ENCODE measurements at places on chromosomes 13 and 19. TPM values are rescaled to one million over a fixed set of nuclear protein-coding genes. Genes with fewer than 3 reads are reported as not detected.

The DNAAF3 gene
- 2.7 TPM for total RNA-seq

DNA sequence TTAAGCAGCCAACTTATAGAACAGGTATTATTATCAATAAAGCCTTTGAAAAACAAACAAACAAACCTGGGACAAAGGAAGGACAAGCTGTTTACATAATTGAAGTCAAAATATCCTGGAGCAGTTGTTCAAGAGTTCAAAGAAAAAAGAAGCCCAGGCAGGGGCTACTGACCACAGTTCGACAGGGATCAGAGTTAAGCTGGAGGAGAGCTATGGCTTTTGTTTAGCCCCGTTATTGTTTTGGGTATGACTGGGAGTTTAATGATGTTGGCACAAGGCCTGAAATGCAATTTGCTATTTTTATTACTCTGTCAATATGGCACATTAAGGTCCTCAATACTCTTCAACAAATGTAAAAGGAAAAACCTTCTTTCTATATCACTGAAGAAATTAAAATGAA, 624.4 kb upstream of the KLHL1 start:
- DNase-seq = no peak

The DACT3 gene
- 23.5 TPM for total RNA-seq

The FGF9 gene
- total RNA-seq = 3.2 TPM

- DNase-seq = peak; percentile 77
These were observed at the start of gene MYH14 for GRCh38 chr19:50203281-50204080. MYH14 (plus strand) TSS chr19:50203622; CDS start chr19:50210366, 6,744 bp downstream.

- DNase-seq = no peak
These were observed 44.3 kb downstream of the ALOX5AP start for GRCh38 chr13:30779608-30780007.

DNA sequence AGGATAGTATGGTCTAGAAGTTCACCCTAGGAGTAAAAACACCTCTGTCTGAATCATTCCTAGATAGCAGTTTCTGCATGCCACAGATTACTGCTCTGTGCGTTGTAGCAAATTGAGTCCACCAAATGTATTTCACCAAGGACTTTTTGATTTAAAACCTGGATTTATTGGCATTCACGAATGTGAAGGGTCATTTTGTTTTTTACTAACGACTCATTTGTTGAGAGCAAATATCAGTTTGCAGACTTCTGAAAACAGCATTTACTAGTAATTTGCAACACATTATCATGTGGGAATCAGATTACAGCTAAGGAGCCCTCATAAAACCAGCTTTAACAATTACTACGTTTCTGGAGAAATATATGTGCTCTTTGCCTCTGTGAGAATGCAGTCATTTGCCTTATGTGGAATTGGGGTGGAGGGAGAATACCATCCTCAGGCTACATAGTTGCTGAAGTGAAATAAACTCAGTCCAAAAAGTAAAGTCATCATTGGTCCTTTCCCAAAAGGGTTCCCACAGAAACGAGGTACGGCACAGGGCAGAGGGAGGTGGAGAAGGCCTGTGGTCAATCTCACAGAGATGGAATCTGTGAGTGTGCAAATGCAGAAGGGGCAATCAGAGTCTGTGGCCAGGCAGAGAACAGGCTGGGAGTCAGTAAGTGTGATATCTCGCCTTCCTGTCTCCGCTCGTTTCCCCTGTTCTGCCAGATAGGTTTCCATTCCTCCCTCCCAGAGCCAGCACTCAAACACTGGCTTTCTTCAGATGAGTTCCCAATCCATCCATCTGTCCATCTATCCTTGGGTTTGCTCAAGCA, 63.1 kb downstream of the DLEU7 start:
- DNase-seq = no peak

DNA sequence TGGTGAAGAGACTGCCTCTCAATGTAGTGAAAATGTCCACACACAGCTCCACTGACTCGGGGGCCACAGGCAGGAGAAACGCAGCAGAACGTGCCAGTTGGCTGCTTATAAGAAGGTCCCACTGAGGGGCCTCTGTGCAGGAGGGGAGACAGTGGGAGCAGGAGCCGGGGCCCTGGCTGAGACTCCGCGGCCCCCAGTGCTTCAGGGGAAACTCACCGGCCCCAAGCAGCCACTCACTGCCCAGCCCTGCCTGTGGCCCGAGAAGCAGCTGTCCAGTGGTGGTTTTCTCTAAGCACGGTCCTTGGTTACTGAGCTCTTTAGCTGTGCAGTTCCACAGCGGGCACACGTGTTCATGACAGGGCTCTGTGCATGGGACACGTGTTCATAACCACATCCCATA, 91.9 kb upstream of the MCF2L start:
- no peak for DNase-seq

DNA sequence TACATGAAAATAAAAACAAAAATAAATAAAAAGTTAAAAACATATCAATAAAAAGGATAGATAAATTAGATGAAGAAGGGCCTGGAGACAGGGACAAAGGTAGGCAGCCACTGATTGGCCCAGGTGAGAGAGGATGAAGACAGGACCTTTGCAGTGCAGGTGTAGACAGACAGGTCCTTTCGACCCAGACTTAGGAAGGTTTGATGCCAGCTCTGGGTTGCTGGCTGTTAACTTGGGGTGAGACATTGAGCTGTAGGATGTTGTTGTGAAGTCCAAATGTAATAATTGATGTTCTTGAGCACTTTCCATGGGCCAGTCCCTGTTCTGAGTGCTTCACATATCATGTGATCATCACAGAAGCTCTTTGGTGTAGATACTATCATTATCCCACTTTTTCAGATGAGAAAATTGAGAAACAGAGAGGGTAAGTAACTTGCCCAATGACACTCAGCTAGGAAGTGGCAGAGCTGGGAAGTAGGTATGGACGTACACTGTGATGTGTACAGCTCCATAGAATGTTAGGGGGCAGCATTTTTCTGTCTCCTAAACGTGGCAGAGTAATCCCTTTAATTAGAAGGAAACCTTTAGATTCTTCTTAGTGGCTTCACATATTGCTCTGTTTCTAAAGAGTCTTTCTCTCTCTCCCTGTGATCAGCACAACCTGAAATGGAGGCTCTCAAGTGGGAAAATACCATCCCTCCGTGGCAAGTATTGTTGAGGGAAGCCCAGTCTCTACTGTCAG, 76.0 kb upstream of the STK24 start:
- DNase-seq = no peak

The OR7A5 gene
- not detected for total RNA-seq

The SIGLEC12 gene
- not detected for total RNA-seq

DNA sequence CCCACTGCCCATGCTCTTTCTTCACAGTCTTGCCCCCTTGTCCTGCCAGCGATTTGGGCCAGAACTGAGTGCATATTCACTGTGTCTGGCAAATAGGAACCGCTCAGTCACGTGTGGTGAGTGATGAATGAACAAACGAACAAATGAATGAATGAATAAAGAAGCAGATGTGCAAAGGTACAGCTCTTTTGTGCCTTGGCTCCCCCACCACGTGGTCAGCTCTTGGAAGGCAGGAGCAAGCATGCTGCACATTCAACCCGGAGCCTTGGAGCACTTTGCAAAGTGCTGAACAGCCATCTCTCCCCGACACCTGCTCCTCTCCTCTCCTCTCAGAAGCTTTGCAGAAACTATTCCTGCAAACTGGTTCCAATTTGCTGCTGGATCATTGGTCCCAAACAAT, 52.4 kb downstream of the LATS2 start:
- peak; percentile 40 for DNase-seq

- DNase-seq = no peak
These were observed 2.1 kb upstream of the UTP14C start for GRCh38 chr13:52022356-52022755.

The SIGLEC8 gene
- 0.08 TPM for total RNA-seq

GRCh38 chr13:24076109-24076508, 84.4 kb upstream of the SPATA13 start:
- no peak for DNase-seq

- DNase-seq = peak; percentile 92
These were observed 101.5 kb upstream of the ZNF492 start for GRCh38 chr19:22532388-22533300.

- no peak for DNase-seq
These were observed 545.1 kb downstream of the EFNB2 start for GRCh38 chr13:105990256-105990958.

GRCh38 chr13:77508959-77509620, 26.4 kb upstream of the SCEL start:
- DNase-seq = no peak

The ZNF222 gene
- total RNA-seq = 2.4 TPM

The VPS36 gene
- total RNA-seq = 28.3 TPM

DNA sequence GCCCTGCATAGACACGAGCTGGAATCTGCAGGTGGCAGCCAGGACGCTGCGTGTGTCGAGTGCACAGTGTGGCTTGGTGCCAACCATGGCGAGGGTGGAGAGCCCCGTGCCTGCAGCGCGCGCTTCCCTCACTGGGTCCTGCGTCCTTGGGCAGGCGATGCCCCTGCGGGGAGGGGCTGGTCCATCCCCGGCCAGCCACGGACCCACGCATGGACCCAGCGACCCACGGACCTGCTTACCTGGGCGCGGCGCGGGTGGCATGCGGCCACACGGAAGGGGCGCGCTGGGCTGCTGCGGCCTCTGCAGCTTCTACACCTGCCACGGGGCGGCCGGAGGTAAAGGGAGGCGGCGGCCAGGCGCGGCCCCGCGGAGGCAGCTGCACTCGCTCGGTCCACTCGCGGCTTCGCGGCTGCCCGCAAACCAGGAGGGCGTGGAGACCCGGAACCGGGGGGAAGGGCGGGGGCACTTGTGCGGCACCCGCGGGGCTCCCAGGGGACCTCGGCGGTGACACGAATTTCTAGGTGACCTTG, 569 bp upstream of the MCF2L start:
- DNase-seq = no peak

The VAV1 gene
- total RNA-seq = 1.4 TPM

DNA sequence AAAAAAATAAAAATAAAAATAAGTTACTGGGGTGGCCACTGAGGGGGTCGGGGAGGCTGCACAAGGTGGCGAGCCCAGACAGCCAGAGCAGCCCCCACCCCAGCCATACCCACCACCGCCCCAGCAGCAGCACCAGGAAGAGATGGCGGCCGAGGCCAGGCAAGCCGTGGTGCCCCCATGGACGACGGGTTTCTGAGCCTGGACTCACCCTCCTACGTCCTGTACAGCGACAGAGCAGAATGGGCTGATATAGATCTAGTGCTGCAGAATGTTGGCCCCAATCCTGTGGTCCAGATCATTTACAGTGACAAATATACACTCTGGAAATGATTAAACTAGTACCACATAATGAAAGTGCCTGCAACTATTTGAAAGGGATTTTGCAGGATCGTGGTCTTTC, 71.6 kb upstream of the ZDHHC20 start:
- no peak for DNase-seq

DNA sequence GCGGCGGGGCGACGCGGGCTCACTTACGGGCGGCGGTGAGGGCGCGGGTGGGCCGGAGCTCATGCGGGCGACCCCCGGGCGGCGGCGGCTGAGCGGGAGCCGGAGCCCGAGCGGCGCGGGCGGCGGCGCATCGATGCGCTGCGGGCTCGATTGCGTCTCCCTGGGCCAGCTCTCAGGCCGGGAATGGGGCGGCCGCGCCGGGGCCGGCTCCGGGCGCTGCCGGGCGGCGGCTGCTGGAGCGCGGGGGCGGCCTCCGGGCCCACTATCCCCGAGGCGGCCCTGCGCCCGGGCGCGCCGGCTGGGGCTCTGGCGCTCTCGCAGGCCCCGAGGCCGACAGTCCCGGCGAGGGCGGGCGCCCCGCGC, 1.4 kb upstream of the TSHZ3 start:
- DNase-seq = no peak

- no peak for DNase-seq
These were observed 767 bp upstream of the GPR18 start for GRCh38 chr13:99258946-99259345.

The ERICH4 gene
- not detected for total RNA-seq

- no peak for DNase-seq
These were observed 109.6 kb downstream of the KLF5 start for GRCh38 chr13:73168226-73168952.

GRCh38 chr19:6651965-6652804, 17.8 kb downstream of the TNFSF14 start:
- DNase-seq = no peak

DNA sequence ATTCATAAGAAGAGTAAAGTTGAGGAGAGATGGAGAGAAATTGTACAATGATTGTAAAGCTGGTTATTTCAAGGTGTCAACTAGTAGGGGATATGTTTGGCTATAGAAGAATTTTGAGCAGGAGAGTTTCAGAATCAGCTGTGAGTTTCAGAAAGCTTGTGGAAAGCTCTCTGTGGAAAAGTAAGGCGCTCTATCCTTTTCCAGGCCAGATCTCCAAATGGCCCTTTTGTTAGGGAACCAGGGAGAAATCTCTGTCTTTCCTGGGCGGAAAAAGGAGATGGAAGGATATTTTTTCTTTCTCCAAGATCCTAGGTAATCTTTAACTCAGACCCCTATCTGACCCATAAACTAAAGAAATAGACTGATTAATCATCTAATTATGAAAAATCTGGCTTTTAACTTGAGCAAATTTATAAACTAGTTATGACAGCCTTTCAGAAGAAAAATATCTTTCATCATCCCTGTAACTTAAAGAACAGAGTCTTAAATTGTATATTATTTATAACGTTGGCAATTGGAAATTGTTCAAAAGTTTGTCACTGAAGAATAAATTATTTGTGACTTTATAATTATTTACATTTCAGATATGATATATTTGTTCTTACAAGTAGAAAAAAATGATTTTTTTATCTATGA, 34.5 kb downstream of the SPRY2 start:
- no peak for DNase-seq

- DNase-seq = no peak
These were observed 4.7 kb downstream of the CSNK1A1L start for GRCh38 chr13:37100731-37101130.

DNA sequence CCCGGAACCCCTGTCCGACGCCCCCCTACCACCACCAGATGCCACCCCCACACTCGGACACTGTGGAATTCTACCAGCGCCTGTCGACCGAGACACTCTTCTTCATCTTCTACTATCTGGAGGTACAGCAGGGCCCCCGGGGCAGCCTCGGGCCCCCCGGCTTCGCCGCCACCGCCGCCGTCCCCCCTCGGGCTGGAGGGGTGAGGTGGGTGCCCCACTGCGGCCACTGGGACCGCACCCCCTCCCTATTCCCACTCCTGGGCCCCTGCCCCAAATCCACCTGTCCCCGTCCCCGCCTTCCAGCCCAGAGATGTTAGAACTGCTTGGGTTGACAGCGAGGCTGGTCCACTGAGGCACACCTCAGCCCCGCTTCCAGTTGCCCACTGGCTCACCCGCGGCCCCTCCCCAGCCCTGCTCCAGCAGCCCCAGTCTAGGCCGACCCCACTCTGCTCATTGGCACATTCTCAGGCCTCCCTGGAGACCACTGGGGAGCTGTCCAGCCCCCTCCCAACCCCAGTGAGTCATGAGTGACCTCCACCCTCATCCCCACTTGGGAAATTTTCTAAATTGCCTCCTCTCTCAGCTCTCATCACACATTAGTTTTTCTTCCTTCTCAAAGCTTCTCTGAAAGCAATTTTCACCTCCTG, 6.5 kb downstream of the LENG1 start:
- no peak for DNase-seq

The PROZ gene
- not detected for total RNA-seq

The FAM174C gene
- total RNA-seq = 29.8 TPM
